ENCODE measurements at places on chromosomes 2 and 18.
A peak's percentile ranks its signal among the peaks of the same experiment; 100 is the strongest.

DNA sequence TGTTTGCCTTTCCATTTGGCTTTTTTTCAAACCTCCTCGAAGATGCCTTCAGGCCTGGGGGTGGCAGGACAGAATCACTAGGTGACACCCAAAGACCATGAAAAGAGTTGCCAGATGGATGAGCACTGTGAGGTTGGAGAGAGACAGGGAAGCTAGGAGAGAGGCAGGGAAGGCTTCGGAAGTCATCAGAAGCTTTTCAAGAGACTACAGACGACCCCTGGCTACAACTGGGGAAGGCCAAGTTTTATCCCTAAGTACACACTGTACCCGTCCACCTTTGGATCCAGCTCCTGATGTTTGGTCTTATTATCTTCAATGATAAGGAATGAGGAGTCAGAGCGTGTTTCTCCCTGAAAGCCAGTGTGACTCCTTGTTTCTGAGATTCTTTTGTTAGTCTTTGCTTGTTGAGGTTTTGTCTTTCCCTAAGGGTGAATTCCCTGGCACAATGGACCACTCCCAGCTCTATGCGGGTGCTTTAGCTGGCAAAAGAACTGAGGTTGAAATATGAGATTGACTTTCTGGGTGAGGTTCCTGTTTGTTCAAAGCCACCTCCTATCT lies 33.4 kb upstream of the SLC9A2 start:
- no peak for DNase-seq

GRCh38 chr2:149687052-149687427 lies 99.5 kb upstream of the MMADHC start:
- DNase-seq = no peak

- no peak for DNase-seq
Observed at GRCh38 chr2:157501026-157501425, 57.1 kb upstream of the CYTIP start.

- DNase-seq = no peak
Observed at GRCh38 chr2:100606726-100607343, 44.0 kb downstream of the PDCL3 start.

DNA sequence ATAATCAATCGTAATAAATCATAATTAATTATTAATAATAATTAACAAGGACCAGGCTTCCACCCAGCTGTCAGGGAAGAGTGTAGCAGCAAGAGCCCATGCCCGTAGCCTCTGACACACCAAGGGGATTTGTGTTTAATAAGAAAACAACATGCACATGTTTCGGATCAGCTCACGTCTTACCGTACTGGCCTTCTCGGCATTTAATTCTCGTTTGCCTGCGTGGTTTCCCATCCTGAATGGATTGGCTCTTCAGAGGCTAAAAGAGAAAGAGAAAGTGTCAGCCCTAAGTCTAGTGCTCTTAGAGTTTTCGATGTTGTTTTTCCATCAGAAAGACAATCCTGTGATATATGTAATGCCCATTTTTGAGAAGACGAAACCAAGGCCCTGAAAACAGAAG lies 27.6 kb downstream of the MBP start:
- DNase-seq = no peak

- peak; percentile 30 for DNase-seq
Observed at GRCh38 chr2:69122271-69122670, 109.3 kb downstream of the ANTXR1 start.

GRCh38 chr2:236711440-236711839 lies 141.8 kb downstream of the ACKR3 start:
- peak; percentile 24 for DNase-seq

DNA sequence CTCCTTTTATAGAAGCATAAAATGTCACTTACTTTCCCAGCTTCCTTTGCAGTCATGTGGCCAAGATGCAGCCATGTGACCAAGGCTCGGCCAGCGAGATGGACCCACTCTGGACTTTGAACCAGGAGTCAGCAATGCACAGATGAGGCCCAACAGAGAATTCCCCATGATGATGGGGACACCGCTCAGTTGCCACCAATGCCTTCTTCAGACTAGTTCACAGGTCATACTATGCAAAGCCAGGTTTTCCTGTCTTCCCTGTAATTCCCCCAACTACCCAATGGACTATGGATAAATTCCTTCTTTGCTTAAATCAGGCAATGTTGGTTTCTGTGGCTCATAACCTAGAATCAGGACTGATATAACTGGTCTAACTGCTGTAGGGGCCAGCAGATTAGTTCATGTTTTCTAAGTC lies 22.5 kb upstream of the REL start:
- DNase-seq = no peak

- DNase-seq = no peak
Observed at GRCh38 chr18:45110577-45111501, 430.2 kb downstream of the SETBP1 start.

DNA sequence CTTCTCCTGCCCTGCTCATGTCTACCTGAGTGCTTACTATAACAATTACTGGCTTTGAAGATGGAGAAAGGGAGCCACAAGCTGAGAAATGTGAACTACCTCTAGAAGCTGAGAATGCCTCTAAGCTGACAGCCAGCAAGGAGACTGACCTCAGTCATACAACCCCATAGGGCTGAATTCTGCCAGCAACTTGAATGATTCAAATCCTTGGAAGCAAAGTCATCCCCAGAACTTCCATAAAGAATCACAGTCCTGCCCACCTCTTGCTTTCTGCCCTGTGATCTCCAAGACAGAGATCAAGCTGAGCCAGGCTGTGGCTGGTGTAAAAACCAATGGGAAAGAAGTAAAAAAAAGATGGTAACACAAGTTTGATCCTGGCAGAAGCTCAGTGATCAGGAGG lies 288.2 kb upstream of the SPHKAP start:
- peak; percentile 35 for DNase-seq

DNA sequence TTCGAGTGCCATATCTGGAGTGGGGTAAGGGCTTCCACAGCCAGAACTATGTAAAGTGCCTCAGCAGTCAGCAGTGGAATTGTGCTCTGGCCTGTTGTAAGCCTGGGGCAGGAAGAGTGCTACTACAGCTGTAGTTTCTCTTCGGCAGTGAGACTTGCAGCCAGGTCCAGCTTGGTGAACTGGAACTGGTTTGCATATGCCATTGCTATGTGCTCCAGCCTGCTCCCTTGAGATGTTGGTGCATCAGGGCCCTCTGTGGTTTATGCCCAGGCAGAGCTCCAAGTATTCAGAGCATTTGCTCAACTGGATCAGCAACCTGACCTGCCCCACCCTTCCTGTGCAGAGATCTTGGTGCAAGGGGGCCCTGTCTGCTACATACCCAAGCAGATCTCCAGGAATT lies 47.8 kb downstream of the ZNF804A start:
- no peak for DNase-seq

DNA sequence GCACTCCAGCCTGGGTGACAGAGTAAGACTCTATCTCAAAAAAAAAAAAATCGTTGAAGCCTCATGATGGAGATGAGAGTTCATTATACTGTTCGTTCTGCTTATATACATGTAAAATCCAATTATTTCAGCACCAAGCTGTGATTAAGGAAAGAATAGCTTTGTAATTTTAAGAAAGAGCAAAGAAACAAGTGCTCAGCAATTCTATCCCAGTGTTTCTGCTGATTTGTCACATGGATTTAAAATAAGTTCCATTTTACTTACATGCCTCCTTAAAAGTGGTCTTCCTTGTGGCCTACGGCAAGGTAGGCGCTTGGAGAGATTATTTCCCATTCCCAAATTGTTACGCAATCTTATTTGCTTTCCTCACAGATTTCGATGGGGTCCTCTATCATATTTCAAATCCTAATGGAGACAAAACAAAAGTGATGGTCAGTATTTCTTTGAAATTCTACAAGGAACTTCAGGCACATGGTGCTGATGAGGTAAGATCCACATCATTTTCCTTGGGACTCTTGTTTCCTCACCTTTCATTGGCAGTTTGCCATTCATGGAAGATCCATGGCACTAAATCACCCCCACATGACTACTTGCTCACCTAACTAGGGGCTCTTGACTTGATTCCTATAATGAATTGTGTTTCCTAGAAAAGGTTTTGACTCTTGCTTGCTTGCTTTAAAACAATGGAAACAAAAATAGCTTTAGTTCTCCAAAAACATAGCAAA lies 11.5 kb downstream of the ARPC2 start:
- DNase-seq = no peak

- DNase-seq = no peak
Observed at GRCh38 chr18:37521510-37522465, 43.8 kb downstream of the CELF4 start.

DNA sequence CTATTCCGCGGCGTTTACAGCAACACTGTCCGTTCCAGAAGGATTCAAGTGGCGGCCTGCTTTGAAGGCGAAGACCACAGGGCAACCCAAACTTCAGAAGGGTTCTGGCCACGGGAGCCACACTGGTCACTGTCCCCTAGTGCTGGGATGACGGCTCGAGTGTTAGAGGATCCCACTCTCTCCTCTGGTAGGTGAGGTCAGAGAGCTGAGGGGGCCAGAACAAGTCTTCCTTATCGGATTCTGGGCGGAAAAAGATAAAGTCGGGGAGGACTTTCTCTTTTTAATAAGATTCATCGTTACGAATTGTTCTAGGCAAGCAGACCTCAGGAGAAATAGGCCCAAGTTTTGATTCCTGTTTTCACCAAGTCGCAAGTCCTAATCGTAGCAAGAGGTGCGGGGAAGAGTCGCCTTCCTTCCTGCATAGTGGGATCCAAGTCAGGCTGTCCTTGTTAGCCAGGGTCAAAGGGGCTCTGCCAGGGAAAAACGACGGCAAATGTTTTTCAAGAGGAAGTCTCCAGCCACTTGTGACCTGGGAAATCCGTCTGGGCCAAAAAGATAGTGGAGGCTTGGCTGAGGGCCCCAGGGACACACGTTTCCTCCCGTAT lies 864 bp upstream of the MYL12A start:
- no peak for DNase-seq

- no peak for DNase-seq
Observed at GRCh38 chr18:2002151-2002550, 569.2 kb downstream of the METTL4 start.

GRCh38 chr18:69982417-69982816 lies 34.7 kb upstream of the CD226 start:
- no peak for DNase-seq

DNA sequence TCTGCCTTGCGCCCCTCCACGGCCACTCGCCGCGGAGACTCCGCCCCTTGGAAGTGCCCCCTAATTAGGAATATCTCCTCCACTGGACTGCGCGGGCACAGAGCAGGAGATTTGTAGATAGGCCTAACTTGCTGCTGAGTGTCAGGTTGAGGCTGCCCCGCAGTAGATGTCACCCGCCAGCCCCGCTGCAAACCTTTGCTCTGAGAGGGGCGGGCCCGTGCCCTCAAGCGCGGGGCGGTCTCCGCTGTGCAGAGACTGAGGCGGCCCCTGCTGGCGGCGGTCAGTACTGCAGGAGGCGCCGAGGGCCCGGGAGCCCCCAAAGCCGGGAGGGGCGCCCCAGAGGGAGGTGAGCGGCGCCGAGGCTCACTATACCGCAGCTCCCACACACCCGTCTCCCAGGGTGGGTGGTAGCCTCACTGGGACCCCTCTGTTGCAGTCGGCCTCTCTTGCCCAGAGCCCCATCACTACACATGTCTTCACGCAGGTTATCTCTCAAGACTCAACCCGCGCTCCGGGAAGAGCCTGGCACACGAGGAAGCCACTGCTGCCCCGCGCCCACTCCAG lies 2.9 kb upstream of the NEURL3 start:
- no peak for DNase-seq

- no peak for DNase-seq
Observed at GRCh38 chr2:143840601-143841000, 679.3 kb downstream of the ZEB2 start.

DNA sequence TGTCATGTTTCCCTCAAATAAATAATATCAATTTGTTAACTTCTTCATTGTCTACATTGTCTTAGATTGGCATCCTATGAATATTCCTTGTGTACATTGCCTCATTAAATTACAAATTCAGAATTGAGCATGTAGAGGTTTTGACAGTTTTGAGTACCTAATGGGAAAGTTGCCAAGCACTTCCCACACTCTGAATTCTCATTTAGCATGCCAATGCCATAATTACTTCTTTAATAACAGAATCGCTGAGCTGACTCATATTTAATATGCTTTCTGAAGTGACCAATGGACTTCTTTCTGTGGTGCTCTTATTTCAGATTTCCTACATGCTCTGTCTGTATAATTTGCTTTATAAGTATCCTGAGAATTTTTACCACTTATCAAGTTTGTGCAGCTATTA lies 114.4 kb upstream of the NOL4 start:
- DNase-seq = no peak

DNA sequence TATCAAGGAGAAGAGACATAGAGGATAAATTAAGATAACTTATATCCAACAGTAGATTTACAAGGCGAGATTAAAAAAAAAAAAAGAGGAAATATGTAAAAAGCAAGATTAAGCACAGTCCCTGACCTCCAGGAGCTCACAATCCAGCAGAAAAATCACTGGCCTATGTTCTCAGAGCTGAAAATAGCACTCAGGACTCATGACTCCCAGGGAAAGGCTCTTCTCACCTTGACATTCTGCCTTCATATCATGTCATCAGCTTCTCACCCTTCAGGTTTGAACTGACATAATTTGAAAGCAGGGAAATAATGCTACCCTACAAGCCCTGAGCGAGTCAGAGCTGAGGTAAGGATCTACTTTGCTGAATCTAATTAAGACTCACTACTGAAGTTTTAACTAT lies 82.8 kb downstream of the L3MBTL4 start:
- DNase-seq = no peak

- DNase-seq = no peak
Observed at GRCh38 chr2:142937347-142937746, 59.9 kb downstream of the KYNU start.

GRCh38 chr18:37519510-37520135 lies 46.0 kb downstream of the CELF4 start:
- DNase-seq = no peak

DNA sequence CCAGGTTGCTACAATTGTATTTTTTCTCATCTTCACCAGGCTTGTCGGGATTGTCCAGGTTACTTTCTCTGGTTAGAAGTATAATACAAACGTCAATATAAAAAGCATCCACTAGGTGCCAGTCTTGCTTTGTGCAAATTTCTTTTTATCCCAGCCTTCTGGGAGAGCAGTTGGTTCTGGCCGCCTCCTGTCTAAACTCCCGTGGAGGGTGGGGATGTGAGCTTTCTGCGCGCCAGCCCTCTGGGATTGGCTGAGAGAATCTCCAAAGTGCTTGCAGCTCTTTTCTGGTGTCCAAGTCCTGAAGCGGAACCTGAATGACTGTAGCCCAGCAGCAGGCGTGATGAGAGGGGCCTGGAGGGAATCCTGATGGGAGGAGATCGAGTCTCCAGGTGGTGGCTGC lies 22.4 kb upstream of the TOGARAM2 start:
- DNase-seq = peak; percentile 59
